LNCaP clone FGC (cell line): ENCODE measurements at places on chromosomes 11 and 22.

GRCh38 chr11:134758342-134758931 lies 346.4 kb upstream of the B3GAT1 start:
- no peak for DNase-seq

- DNase-seq: no peak
Measured at GRCh38 chr11:81005595-81005994, 1564.8 kb upstream of the TENM4 start.

GRCh38 chr11:8641332-8641731 lies 41.1 kb downstream of the TRIM66 start:
- DNase-seq: no peak

DNA sequence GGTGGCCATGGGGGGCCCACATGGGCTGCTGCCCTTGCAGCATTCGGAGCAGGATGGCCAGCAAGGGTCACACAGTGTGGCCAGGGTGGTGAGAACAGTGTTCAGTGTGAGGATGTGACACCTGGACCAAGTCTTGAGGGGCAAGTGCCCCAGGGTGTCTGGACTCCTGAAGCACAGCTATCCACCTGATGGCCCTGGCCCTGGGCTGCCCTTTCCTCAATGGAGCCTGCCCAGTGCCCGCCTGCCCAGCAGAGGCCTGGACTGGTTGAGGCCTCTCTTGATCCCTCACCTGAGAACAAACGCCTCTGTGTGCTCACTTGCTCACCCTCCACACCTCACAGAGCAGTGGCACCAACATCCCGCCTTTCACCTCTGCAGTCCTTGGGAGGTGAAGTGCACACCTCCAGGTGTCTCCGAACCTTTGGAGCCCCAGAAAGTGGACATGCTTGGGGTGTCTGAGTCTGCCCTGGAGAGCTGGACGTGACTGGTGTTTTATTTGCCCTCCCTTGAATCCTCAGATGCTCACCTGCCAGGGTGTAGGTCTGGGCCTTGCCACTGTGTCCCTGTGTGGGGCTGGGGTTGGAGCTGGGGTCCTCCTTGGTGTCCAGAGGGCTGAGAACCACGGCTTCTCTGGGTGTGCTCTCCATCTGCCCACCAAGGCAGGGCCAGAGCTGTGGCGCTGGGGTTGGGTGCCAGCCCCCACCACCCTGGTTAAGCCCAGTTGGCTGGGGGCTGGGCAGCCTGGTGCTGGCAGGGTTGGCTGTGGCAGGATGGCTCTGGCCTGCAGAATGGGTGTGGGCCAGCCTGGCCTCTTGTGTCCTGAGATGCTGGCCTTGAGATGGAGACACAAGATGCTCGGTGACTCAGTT lies 3.8 kb upstream of the MUC2 start:
- DNase-seq: no peak

GRCh38 chr11:69909561-69910518 lies 90.6 kb upstream of the FGF3 start:
- no peak for DNase-seq

DNA sequence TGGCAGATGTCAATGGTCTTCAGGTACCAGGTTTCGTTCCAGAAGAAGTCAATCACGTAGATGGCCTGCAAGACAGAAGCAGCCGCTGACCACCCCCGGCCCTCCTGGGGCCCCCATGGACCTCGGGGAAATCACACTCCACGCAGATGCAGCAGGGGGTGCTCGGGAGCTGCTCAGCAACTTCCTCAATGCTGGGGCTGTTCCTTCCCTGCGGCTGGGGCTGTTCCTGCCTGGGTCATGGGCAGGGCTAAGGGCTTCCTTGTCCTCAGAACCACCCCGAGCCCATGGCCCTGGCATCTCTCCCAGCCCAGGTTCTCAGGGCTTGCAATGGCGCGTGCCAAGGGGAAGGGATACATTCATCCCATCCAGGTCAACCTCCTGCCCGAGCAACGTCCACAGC lies 10.3 kb downstream of the DHCR7 start:
- no peak for DNase-seq

- no peak for DNase-seq
Measured at GRCh38 chr11:35272391-35272902, 133.5 kb downstream of the CD44 start.

GRCh38 chr11:87926250-87926970 lies 248.8 kb downstream of the RAB38 start:
- no peak for DNase-seq

- peak; percentile 95 for DNase-seq
Measured at GRCh38 chr22:44085743-44086270, 61.7 kb downstream of the PARVB start.

DNA sequence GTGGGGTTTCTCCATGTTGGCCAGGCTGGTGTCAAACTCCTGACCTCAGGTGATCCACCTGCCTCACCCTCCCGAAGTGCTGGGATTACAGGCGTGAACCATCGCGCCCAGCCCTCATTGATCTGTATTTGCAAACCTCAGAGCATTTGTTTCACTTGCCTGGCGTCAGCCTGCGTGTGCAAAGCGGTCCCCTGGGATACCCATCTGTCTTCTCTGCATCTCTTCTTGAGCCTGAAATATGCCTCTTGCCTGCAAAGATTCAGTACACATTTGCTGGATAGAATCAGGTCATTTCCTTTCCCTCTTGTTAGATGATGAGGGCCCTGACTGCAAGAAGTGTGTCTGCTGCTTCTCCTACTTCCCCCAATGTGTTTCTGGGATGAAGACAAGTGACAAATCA lies 1291.0 kb downstream of the TBC1D22A start:
- no peak for DNase-seq

GRCh38 chr11:84799112-84799511 lies 828.0 kb downstream of the DLG2 start:
- no peak for DNase-seq

- no peak for DNase-seq
Measured at GRCh38 chr11:68312117-68312779, at the start of gene LRP5. LRP5 (plus strand) TSS chr11:68312591; CDS start chr11:68312715, 124 bp downstream.

GRCh38 chr22:46000081-46001027 lies 23.4 kb upstream of the WNT7B start:
- no peak for DNase-seq

GRCh38 chr11:60878245-60879101 lies 11.1 kb downstream of the ZP1 start:
- DNase-seq: no peak

DNA sequence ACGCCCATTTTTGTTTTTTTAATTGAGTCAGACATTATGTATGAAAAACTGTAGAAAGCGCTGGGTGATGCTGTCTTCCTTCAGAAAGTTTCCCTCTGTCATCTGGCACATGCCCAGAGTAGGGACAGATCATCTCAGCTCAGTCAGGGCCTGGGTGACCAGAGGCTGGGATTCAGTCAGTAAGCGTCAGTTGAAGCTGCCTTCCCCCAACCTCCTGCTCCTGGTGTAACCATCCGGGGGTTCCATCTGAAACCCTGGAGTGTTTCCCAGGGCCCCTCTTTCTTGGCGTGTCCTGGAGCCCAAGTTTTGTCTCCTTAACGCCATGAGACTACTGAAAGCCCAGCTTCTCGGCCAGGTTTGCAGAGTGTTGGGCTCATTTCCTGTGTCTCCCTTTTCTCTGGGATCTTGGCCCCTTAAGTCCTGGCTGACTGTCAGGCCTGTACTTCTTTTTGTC lies 10.7 kb downstream of the PPFIA1 start:
- no peak for DNase-seq

DNA sequence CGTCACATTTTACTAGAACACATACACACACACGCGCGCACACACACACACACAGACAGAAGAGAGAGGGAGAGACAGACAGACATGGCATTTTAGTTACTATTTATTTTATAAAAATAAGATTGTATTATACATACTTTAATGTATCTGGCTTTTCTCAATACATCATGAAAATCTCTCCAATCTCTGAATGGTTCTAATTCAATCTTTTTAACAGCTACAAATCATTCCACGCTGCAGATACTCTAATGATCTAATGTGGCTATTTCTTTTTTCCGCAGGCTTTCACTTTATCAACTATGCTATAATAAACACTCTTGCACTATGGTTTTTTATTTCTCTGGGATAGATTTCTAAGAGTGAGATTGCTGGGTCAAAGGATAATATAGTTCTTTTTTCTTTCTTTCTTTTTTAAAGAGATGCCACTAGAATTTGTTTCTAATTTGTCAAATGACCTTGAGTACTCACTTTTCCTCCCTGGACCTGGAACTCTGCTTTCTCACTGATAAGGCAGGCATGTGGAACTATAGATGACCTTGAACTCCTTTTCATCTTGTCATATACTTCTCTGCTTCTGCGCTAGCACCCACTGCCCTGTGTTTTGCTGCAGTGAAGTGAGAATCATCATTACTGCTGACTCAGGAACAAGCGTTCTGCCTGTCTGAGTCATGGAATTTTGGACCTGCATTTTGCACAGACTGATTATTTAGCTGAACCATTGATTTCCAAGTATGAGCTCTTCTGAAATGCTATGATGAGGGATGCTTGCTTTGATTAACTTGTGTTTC lies 4.9 kb upstream of the SLC6A5 start:
- no peak for DNase-seq

DNA sequence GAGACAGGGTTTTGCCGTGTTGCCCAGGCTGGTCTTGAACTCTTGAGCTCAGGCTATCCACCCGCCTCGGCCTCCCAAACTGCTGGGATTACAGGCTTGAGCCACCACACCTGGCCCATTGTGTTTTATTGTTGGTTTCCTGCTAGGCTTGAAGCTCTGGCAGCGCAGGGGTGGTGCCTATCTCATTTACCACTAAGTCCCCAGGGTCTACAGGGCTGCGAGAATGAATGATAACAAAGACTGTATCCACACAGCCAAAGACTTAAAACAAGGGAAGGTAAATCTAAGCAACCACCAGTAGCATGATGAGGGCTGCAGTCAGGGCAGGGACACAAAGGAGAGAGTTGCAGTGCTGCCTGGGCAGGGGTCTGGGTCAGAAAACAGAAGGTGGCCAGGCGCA lies 37.3 kb upstream of the XBP1 start:
- no peak for DNase-seq

- no peak for DNase-seq
Measured at GRCh38 chr22:49973018-49973961, 12.7 kb downstream of the PIM3 start.

- no peak for DNase-seq
Measured at GRCh38 chr11:105644839-105645573, 35.1 kb downstream of the GRIA4 start.

GRCh38 chr11:108983636-108984420 lies 319.0 kb downstream of the DDX10 start:
- no peak for DNase-seq

GRCh38 chr22:48258064-48258701 lies 1495.7 kb downstream of the TBC1D22A start:
- DNase-seq: no peak

DNA sequence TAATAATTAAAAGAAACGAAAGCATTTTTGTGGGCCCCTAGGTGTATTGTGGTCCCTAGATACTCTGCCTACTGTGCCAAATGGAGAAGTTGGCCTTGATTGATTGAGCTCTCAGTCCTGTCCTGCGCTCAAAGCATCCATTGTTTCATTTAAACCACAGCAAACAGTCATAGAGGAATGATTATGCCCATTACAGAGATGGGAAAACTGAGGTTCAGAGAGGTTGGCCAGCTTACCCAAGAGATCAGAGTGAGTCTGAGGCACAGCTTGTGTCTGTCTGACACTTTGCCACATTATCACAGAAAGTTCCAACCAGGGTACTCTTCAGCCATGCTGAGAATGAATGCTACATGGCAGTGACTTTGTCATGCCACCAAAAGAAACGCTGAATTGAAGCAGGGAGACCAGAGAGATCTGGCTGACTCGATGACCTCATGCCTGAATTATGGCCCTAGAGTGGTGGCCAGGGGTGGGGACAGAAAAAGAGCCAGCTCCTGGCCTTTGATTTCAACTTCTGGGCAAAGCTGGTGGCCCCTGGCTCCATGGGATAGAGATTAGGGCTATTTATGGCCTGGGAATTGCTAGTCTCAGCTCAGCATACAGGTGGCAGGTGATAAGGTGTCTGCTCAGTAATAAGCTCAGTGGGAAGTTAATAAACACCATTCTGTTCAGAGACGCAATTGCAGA lies 180.5 kb downstream of the MIAT start:
- DNase-seq: no peak

- DNase-seq: peak; percentile 67
Measured at GRCh38 chr22:46661221-46661851, 41.1 kb downstream of the GRAMD4 start.

DNA sequence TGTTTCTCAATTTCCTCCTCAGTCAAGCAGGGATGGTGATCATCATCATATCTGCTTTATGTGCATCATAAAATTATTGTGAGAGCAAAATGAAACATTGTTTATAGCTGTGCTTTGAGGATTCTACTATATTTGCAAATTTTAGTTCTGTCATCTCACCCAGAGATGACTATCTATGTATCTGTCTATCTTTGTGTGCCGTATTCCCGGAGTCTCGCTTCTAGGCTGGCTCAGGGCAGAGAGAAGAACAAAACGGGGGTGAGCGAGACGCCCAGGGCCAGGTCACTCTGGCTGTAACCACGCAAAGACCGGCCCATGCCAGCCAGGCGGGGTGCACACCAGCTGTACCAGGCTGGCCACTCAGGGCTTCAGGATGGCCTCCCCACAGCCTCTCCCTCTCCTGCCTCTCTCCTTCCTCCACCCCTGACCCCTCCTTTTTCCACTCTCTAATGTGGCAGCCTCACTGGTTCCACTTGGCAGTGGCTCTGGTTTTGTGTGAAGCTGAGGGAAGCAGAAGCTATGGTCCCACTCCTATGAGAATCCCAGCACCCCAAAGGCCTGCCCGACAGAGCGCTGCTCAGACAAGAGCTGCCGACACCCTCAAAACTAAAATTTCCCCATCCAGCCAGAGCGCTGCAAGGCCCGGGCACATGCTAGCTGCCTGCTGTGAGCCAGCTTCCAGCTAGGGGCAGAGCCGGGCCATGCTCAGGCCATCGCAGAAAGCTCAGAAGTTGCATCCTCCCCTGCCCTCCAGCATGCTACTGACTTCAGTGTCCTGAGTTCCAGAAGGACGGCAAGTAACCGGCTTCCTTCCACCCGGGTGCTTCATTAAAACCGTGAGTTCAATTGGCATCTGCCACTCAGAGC lies 139.5 kb upstream of the TBCEL start:
- no peak for DNase-seq

GRCh38 chr11:95322539-95322938 lies 91.5 kb upstream of the SESN3 start:
- DNase-seq: no peak

GRCh38 chr11:39011797-39012196 lies 2413.8 kb upstream of the RAG2 start:
- DNase-seq: no peak

GRCh38 chr11:61567286-61568061 lies 13.4 kb downstream of the SYT7 start:
- peak; percentile 59 for DNase-seq
